Stomach (tissue), 19 donors: ENCODE measurements at places on chromosomes 1 and 21. TPM values are rescaled to one million over a fixed set of nuclear protein-coding genes. Genes with fewer than 3 reads are reported as not detected.

- no peak for DNase-seq
- H3K4me3 ChIP-seq, result no peak overlapping the region
- no peak overlapping the region for H3K27ac ChIP-seq
- H3K4me1 ChIP-seq, result no peaks in the 10 kb centered on the region
- H3K27me3 ChIP-seq, result no peaks in the 10 kb centered on the region
These were observed 39.9 kb downstream of the TEX35 start for GRCh38 chr1:178552856-178553255.

- DNase-seq, result no peak
- no peaks in the 10 kb centered on the region for H3K36me3 ChIP-seq
- peaks cover 21% of the 10 kb centered on the region for H3K4me1 ChIP-seq
- no peak overlapping the region for H3K4me3 ChIP-seq
- no peaks in the 10 kb centered on the region for H3K27me3 ChIP-seq
These were observed 118.1 kb downstream of the SPSB1 start for GRCh38 chr1:9410737-9411297.

DNA sequence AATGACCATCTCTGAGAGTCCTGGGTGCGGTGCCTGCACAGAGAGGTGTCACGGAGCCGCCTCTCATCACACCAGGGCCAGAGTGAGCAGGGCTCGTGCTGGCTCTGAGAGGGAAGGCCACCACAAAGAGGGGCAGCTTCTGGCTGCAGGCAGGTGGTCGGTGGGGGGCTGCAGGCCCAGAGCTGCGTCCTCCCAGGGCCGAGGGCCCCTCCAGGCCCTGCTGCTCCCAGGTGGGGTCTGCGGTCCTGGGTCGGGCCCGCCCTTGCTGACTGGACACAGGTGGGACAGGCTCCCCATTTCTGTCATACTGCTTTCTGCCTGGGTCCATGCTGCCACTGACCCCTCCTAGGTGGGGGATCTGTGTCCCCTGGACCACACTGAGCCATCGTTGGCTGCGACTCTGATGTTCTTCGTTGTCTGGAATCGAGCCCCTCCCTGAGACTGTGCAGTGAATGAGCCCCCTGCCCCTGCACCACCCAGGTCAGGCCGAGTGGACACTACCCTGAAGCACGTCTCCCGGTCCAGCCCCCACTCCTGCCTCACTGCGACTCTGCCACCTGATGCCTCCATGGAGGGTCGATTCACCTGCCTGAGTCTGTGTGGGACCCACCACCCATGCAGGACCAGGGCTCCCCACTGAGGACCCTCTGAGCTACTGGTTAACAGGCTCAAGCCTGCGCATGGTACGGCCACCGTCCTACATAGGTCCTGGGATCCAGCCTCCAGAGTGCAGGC is 332.0 kb upstream of the VAMP3 start:
- H3K36me3 ChIP-seq, result no peaks in the 10 kb centered on the region
- no peak for DNase-seq
- H3K27ac ChIP-seq, result no peak overlapping the region
- H3K4me1 ChIP-seq, result no peaks in the 10 kb centered on the region

GRCh38 chr1:24641646-24642151 is 1.4 kb upstream of the SRRM1 start:
- no peak for DNase-seq
- H3K27me3 ChIP-seq, result no peaks in the 10 kb centered on the region
- H3K27ac ChIP-seq, result peak overlapping the region; percentile 98
- H3K4me3 ChIP-seq, result peak overlapping the region; percentile 100

GRCh38 chr1:61083013-61083806 is 849 bp downstream of the NFIA start:
- peak overlapping the region; percentile 77 for H3K4me3 ChIP-seq
- no peaks in the 10 kb centered on the region for H3K36me3 ChIP-seq
- H3K4me1 ChIP-seq, result peaks cover 78% of the 10 kb centered on the region
- DNase-seq, result peak; percentile 66
- H3K27me3 ChIP-seq, result peaks cover 5% of the 10 kb centered on the region

DNA sequence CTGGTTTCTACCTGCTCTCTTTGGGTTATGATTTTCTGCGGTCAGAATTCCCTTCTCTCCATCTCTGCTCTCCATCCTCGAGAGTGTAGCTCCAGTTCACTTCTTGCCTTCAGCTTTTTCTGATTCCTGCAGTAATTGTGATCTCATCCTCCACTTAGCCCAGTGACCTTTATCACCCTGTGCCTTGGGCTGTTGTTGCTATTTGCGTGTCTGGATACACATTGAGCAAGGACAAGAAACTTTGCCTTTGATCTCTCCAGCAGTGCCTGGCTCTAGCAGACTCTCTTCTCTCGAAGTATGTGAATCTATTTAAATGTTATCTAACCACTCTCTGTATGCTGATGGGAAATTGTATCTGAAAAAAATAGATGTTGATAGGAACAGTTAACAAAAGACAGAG is 76.4 kb upstream of the MARK1 start:
- H3K27ac ChIP-seq, result no peak overlapping the region
- no peaks in the 10 kb centered on the region for H3K36me3 ChIP-seq

- H3K27ac ChIP-seq, result peak overlapping the region; percentile 81
- H3K36me3 ChIP-seq, result no peaks in the 10 kb centered on the region
These were observed 46.7 kb downstream of the CAPZB start for GRCh38 chr1:19438516-19439195.

GRCh38 chr1:103469801-103470200 is 55.7 kb upstream of the RNPC3 start:
- no peaks in the 10 kb centered on the region for H3K36me3 ChIP-seq
- no peak for DNase-seq
- H3K27me3 ChIP-seq, result no peaks in the 10 kb centered on the region
- no peaks in the 10 kb centered on the region for H3K4me1 ChIP-seq
- H3K27ac ChIP-seq, result no peak overlapping the region

DNA sequence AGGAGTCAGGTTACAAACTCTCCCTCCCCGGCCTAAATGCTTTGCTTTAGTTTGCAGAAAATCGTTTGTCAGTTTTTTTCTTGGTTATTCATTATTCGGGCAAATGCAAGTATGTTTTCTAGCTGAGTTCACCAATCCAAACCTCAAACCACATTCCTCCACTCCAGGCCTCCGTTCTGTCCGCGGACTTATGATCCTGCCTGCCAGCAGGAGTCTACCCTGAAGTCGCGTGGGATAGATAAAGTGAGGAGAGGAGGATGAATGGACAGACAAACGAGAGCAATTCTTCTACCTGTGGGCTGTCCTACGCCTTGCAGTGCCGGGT is 1.3 kb downstream of the ADAMTS1 start:
- peaks cover 38% of the 10 kb centered on the region for H3K36me3 ChIP-seq
- peaks cover 28% of the 10 kb centered on the region for H3K27me3 ChIP-seq
- no peaks in the 10 kb centered on the region for H3K4me1 ChIP-seq
- H3K4me3 ChIP-seq, result peak overlapping the region; percentile 67
- peak overlapping the region; percentile 84 for H3K27ac ChIP-seq
- DNase-seq, result peak; percentile 69

GRCh38 chr1:204731985-204732575 is 46.5 kb upstream of the LRRN2 start:
- H3K4me1 ChIP-seq, result no peaks in the 10 kb centered on the region
- no peak overlapping the region for H3K27ac ChIP-seq
- no peak for DNase-seq

DNA sequence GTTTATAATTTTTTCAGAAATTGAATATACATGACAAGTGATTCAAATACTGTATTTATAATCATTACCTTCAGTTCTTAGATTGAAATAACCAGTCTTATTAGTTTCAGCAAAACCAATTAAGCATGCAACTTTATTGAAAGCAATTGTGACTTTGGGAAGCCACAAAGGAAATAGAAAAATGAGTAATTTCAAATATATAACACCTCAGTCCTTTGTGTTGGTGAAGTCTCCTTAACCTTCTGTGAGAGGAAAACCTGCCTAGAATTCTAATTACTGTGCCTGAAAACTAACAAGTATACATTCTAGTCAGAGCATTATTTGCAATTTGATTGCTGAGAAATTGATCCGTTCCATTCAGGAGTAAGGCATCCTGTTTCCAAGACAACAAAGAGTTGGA is 95.8 kb downstream of the S1PR1 start:
- no peaks in the 10 kb centered on the region for H3K36me3 ChIP-seq
- H3K27me3 ChIP-seq, result no peaks in the 10 kb centered on the region
- no peak overlapping the region for H3K4me3 ChIP-seq
- no peaks in the 10 kb centered on the region for H3K4me1 ChIP-seq
- no peak overlapping the region for H3K27ac ChIP-seq

Gene AADACL4
- not detected for total RNA-seq

Gene CSF3R
- 30.9 TPM for total RNA-seq

Gene LCK
- total RNA-seq, result 0.58 TPM
